ENCODE measurements at places on chromosomes 3 and 15.

DNA sequence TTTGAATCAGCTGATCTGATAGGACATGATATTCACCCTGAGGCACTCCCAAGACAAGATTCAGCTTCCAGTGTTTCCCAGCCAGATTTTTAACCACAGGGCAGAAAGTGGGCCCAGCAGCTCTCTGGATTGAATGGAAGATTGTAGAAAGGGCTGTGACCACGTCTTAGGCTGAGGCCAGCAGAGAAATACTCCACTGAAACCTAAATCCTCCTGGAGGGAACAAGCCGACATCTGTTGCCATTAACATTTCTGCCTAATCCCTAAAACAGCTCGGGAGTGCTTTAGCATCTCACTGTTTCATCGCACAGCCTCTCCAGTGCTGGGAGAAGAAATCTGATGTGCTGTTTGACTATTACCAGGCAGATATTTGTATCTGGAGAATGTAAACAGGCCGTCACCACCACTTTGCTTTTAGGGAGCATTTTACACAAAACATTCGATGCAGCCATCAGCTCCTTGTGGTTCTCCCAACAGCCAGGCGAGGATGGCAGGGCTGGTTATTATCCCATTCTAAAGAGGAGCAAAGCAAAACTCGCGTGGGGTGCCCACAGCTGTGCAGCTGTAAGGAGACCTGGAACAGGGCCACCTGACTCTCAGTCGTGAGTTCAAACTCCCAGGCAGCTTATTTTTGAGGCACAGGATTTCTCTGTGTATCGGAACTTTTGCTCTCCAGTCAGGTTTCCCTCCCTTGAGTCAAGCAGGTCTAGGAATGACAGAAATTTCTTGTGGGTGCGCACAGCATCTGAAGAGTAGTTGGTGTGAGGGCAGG, 117.4 kb downstream of the LIPC start:
- DNase-seq: no peak

DNA sequence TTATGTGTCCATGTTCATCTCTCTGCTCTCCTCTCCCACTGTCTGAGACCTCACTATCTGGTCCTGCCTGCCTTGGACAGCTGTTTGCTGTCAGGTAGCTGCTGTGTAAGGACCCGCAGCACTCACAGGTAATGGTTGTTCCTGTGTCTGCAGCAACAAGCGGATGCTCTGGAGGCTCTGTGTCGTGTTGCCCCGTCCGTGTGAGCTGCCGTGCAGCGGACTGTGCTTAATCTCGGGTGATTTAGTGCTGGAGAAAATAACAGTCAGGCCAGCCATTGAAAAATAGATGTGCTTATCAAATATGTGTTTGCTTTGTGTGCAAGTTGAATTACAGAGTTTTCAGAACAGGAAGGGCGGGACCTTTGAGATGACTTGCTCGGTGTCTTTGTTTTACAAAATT, 121.4 kb downstream of the GABRG3 start:
- no peak for DNase-seq

DNA sequence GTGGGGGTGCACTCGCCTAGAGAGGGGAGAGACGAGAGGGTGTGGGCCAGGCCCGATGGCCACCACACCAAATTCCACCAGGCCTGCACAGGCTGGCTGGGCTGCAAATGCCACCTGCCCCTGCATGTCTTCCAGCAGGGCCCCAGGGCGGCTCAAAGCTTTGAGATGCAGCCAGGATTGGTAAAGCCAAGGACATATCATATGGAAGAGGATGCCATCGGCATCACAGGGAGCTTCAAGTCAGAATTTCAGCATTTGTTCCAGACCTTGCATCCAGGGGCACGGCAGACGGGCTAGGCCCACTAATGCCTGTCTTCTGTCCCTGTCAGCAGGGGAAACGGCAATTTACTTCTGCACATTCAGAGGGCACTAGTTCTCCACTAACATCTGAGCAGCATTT, 97.8 kb downstream of the NUP210 start:
- DNase-seq: no peak

- no peak for DNase-seq
These were observed 51.6 kb upstream of the HEG1 start for GRCh38 chr3:125107363-125107762.

DNA sequence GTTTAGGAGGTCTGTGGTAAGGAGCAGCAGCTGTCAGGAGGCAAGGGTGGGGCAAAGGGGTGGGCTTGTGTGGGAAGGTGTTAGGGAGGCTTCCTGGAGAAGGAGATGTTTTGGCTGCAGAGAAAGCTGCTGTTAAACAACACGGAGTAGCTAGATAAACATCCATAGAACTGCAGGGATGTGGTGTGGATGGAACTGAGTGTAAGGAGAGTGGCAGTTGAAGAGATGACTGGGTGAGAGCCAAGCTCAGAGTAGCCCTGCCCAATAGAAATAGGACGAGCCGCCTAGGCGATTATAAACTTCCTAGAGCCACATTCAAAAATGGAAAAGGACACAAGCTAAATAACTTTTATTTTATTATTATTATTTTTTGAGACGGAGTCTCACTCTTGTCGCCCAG, 19.9 kb downstream of the RPLP1 start:
- DNase-seq: no peak

DNA sequence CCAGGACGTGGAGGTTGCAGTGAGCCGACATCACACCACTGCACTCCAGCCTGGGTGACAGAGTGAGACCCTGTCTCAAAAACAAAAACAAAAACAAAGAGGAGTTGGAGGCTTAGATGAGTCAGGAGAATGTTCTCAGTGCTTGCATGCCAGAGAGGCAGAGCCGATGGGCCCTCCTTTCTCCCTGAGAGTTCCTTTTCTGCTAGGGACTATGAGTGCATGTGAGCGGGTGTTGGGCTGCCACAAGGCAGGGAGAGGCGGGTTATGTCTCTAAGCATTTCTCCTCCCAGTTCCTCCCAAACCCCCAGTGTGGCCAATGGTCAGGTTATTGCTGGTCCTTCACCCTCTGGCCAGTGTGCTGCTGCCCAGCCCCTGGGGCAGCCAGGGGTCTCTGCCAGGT, 45.1 kb downstream of the RTP1 start:
- no peak for DNase-seq

- no peak for DNase-seq
These were observed 17.8 kb downstream of the ITGA11 start for GRCh38 chr15:68414206-68414555.

- no peak for DNase-seq
These were observed 42.2 kb downstream of the SV2B start for GRCh38 chr15:91142106-91142744.

- no peak for DNase-seq
These were observed 30.4 kb upstream of the KLHL25 start for GRCh38 chr15:85825118-85825517.

GRCh38 chr3:102037209-102037608, 187.9 kb downstream of the NFKBIZ start:
- DNase-seq: no peak

DNA sequence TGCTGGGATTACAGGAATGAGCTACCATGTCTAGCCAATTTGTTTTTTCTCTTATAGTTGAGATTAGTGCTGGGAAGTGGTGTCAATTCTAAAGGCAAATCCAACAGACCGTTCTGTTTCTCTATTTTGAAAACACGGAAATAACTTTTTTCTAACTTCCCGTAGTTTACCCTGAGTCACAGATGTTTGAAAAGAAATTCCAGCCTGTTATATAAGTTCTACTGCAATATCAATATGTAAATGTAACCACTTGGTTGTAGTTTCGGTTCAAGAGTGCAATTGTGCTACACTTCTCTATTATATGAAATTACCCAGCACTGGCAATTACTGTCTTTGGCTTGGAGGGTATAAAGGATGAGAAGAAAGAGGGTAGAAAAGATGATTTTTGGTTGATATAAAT, 22.3 kb upstream of the GNB4 start:
- DNase-seq: no peak

- no peak for DNase-seq
These were observed 254.7 kb downstream of the PLOD2 start for GRCh38 chr3:145906301-145906700.

- no peak for DNase-seq
These were observed 123.5 kb upstream of the GOLGA6L4 start for GRCh38 chr15:84112025-84112424.

- no peak for DNase-seq
These were observed 60.9 kb upstream of the ITGA11 start for GRCh38 chr15:68492855-68493254.

DNA sequence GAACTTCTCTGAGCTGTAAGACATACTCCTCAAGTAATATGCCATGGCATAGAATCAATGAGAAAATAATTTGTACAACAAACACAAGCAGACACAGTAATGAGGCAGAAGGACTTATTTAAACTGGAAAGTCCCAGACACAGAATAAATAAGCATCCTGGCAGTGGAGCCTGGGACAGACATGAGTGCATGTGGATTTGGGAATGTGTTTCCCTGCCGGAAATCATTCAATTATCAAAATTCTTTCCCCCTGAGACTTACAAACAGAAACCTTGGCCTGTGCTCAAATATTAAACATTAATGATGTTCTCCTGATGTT, 520.1 kb downstream of the ROBO1 start:
- no peak for DNase-seq

DNA sequence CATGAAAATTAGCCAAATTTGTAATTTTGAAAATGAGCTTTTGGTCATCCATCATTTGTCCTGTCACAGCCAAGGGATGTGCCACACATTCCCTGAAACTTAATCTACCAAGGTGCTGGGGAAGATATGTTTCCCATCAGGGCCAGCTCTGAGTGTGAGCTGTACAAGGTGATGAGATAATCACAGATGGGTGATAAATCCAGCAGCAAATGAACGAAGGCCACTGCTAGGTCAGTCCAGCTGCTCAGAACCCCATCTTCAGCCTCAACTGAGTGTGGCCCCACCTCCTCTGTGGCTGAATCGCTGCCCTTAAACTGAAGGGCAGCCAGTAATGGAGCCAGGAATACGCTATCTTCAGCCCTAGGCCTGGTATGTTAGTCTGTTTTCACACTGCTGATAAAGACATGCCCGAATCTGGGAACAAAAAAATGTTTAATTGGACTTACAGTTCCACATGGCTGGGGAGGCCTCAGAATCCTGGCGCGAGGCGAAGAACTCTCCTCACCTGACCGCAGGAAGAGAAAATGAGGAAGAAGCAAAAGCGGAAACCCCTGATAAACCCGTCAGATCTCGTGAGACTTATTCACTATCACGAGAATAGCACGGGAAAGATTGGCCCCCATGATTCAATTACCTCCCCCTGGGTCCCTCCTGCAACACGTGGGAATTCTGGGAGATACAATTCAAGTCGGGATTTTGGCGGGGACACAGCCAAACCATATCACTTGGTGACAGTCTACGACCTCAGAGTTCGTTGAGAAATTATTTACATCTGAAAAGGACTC, 553.0 kb downstream of the NTRK3 start:
- no peak for DNase-seq

GRCh38 chr3:185488465-185488864, 10.4 kb downstream of the TMEM41A start:
- no peak for DNase-seq

- no peak for DNase-seq
These were observed 123.1 kb upstream of the BHLHE40 start for GRCh38 chr3:4856136-4856535.

GRCh38 chr3:40043444-40043755, 234.0 kb downstream of the MYRIP start:
- no peak for DNase-seq

- DNase-seq: no peak
These were observed 7.0 kb downstream of the FILIP1L start for GRCh38 chr3:100107221-100107814.

- DNase-seq: no peak
These were observed 72.4 kb downstream of the TBC1D2B start for GRCh38 chr15:78004919-78005634.

- no peak for DNase-seq
These were observed 4.4 kb downstream of the CYP19A1 start for GRCh38 chr15:51334011-51334451.

- DNase-seq: peak; percentile 34
These were observed 38.6 kb downstream of the ACSBG1 start for GRCh38 chr15:78195735-78196201.

DNA sequence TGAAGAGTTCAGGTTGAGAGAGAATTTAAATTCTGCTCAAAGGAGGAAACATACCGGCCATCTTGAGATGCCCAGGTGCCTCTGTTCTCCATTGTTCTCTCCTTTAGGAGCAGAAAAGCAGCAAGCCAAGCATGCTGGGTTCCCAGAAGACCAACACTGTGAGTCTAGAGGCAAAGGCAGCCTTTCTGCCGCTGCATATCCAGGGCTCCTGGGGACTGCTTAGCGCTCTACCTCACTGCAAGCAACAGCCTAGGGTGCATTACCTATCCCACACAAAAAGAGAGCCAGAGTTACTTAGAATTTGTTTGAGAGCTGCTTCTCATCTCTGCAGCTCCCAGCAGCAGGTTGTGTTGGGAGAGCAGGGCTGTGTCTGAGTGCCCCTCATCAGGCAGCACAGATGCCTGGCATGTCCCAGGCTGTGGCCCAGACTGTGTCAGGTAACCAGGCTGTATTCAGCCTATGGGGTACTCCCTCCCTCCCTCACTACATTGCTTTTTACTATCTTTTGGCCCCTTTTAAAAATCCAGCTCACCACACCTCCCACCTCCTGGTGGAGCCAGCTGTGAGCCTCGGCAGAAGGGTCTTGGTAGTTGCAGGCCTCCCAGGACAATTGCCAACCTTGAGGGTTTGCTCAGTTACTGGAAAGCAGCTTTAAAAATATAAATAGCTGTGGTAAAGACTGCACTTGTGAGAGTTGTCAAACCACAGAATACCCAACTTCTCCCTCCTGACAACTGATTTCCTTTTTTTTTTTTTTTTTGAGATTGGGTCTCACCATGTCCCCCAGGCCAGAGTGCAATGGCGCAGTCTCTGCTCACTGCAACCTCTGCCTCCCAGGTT, 30.2 kb downstream of the BCL2L10 start:
- DNase-seq: no peak

DNA sequence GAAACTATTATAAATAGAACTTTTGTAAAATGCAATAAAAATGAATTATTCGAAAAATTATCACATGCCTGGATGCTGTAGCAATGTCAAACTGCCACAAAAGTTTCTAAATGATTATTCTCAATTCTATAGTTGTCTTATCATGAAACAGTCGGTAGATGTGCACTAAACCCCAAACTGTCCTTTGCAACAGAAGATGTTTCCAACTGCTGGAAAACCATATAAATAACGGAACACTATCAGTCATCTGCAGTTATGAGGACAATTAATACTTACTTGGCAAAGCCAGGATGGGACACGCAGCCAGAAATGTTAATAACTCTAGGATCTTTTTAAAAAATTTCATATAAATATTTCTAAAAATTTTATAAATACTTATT, 17.5 kb downstream of the EMC4 start:
- DNase-seq: no peak

DNA sequence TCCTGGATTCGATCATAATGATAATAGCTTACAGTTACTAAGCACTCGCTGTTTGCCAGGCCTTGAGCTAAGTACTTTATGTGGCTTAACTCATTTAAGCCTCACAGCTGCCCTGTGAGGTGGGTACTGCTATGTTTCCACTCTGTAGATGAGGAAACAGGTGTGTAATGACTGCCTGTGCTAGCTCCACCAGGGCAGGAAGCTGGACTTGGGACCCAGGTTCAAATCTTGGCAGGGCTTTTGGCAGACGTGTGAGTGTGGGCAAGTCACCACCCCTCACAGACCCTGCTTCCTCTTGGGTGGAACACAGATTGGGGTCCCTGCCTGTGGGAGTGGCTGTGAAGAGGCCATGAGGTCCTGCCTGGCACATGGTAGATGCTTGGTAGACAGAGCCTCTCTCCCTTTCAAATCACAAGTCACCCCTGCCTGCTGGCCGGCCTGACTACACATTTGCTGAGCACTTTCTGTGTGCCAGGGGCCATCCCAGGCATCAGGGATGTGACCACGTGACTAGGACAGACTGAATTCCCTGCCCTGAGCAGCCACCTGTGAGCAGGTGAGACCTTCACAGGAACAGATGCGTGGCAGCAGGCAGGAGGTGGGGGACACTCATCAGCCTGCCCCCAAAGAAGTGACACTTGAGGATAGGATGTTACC, 3.7 kb downstream of the EFCC1 start:
- no peak for DNase-seq

All from activated gamma-delta T cell treated with Interleukin-2 at 50 U/mL for 16 hours (primary cell).